Stimulated activated CD8-positive, alpha-beta memory T cell treated with anti-CD3 and anti-CD28 coated beads, Interleukin-15, amount 100 ng/mL, for 4 hours (primary cell): ENCODE measurements at places on chromosomes 2 and 18.

GRCh38 chr18:76385681-76385975 is 109.4 kb downstream of the ZNF516 start:
- no peak for DNase-seq

GRCh38 chr2:100292022-100292580 is 30.2 kb downstream of the LONRF2 start:
- peak; percentile 25 for DNase-seq

DNA sequence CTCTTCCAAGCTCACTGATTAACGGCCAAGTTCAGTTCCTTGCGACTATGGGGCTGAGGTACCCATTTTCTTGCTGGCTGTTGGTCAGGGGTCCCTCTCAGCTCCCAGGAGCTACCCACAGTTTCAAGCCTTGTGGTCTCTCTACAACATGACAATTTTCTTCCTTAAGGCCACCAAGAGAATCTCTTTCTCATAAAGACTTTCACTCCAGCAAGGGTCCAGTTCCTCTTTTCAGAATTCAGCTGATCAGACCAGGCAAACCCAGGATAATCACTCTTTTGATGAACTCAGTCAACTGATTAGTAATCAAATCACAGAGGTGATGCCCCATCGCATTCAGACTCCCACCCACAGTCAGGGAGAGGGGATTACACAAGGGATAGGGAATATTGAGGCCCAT is 129.7 kb downstream of the IRS1 start:
- DNase-seq = no peak

DNA sequence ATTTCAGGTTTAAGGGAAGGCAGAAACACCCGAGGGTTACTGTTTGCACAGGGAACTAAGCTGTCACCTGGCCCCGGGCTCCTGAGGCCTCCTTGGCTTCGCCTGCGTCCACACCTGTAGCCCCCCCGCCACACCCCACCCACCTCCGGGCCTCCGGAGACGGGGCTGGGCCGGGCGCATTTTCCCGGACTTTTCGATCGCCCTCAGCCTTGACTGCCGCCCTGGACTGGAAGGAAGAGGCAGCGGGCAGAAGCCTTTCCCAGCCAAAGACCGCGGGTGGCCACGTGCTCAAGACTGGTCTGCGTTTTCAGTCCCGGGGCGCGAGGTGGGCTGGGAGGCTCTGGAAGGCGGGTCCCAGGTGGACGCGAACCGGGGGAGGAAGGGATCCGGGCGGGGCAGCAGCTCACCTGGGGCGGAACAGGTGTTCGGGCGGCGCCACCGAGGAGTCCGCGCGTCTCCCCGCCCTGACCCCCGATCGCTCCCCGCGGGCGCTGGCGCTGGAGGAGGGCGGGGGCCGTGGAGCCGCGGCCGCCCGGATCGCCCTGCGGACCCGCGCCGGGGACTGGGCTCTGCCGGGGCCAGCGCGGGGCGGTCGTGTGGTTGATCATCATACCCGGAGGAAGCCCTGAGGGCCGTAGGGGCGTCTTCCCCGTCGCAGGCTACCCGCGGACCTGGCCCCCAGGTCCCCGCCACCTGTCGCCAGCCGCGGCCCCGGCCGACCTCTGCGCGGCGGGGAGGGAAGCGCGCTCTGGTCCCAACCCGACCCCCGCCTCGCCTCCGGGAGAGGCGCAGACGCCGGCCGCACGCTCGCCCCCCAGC is 3.2 kb downstream of the ID2 start:
- no peak for DNase-seq

- DNase-seq = no peak
Measured at GRCh38 chr2:150110548-150110947, 376.9 kb downstream of the RND3 start.

GRCh38 chr2:192828175-192828574 is 633.4 kb upstream of the TMEFF2 start:
- DNase-seq = no peak

- no peak for DNase-seq
Measured at GRCh38 chr2:54618646-54619565, 104.6 kb upstream of the EML6 start.

DNA sequence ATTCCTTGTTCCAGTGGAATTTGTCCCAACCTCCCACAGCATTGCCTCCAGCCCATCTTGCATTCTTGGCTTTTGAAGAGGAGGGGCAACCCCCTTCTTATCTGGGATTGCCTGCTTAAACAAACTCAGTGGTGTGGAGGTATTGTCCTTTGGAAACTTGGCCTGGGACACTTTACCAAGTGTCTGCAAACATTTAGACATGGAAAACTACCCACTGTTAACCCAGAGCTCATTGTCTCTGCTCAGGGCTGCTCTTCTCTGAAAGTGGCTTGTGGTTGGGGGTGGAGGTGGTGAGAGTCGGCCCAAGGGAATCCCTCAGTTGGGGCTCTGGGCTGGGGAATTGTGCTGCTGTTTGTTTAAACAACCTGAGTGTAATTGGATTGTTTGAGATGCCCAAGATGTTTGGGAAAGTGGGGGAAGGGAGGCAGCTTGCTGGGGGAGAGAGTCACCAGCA is 178.3 kb upstream of the GATA6 start:
- DNase-seq = no peak

- DNase-seq = no peak
Measured at GRCh38 chr2:127101756-127102477, 5.0 kb downstream of the BIN1 start.

DNA sequence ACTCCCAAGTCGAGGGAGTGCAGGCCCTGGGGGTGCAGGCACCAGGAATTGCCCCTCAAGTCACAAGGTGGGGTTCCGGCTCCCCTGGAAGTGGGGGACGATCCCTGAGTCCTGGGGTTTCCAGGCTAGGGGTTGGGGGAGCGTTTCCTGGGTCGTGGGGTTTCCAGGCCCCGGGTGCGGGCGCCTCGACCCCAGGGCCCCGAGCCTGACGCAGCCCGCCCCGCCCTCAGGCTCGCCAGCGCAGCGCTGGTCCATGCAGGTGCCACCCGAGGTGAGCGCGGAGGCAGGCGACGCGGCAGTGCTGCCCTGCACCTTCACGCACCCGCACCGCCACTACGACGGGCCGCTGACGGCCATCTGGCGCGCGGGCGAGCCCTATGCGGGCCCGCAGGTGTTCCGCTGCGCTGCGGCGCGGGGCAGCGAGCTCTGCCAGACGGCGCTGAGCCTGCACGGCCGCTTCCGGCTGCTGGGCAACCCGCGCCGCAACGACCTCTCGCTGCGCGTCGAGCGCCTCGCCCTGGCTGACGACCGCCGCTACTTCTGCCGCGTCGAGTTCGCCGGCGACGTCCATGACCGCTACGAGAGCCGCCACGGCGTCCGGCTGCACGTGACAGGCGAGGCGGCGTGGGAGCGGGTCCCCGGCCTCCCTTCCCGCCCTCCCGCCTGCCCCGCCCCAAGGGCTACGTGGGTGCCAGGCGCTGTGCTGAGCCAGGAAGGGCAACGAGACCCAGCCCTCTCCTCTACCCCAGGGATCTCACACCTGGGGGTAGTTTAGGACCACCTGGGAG is 12.0 kb downstream of the SIGLEC15 start:
- DNase-seq = no peak

- no peak for DNase-seq
Measured at GRCh38 chr2:240123821-240124650, 12.1 kb downstream of the COPS9 start.

DNA sequence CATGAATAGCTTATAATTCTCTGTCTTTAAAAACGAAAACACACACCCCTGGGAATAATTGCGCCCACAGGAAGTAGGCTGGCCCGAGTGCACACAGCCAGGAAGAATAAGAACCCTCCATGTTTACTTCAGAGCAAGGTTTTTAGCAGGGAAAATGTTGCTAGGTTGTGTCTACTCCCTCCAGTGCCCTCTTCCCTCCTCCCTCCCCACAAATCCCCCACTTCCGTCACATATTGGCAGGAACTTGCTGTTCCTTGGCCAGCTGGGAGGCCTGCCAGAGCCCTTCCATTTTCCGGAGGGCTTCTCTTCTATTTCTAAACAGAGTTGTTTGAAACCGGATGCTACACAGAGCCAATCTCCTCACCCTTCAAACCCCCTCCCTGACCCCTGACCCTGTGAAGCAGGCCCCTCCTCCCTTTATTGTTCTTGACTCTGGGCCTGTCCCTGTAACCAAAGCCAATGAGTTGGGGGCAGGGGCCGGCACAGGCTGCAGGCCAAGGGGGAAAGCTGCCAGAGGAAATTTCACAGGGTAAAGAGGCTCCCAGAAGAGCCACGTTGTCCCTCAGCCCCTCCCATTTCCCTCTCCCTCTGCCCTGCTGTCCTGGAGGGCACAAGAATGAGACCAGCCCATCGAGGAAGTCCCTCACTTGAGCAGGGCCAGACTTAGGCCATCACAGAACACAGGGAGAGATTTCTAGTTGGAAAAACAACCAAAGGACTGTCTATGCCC is 49.8 kb upstream of the LGALSL start:
- no peak for DNase-seq

DNA sequence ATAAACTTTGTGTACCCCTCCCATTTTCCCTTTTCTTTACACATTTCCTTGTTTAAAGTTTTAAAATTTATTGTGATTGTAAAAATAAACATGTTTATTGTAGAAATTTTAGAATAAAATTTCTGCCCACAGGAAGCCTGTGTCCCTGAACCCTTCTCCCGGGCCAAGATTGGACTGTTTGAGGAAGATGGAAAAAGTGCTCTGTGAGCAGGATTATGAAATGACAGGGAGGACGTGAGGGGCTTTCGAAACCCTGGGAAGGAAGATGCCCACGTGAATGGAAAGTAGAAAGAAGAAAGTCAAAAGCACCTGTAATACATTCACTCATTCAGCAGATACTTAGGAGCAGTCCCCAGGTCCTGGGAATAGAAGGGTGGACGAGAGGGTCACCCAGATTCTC is 25.4 kb upstream of the ATOH8 start:
- no peak for DNase-seq

DNA sequence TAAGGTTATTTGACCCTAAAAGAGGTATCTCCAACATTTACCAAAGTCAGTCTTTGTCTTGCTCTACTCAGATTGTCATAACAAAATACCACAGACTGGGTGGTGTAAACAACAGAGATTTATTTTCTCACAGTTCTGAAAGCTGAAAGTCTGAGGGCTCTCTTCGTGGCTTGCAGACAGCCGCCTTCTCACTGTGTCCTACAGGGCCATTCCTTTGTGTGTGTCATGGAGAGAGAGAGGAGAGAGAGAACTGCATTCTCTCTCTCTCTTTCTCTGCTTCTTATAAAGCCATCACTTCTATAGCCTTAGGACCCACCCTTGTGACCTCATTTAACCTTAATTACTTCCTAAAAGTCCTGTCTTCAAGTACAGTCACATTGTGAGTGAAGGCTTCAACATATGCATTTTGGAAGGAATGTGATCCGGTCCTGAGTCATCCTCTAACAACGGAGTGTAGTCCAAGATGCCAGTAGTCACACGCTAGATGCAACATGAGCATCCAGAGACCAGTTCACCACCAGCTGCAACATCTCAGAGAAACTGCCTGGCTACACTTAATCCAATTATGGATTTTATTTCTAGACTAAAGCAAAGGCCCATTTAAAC is 130.2 kb downstream of the CD226 start:
- no peak for DNase-seq

DNA sequence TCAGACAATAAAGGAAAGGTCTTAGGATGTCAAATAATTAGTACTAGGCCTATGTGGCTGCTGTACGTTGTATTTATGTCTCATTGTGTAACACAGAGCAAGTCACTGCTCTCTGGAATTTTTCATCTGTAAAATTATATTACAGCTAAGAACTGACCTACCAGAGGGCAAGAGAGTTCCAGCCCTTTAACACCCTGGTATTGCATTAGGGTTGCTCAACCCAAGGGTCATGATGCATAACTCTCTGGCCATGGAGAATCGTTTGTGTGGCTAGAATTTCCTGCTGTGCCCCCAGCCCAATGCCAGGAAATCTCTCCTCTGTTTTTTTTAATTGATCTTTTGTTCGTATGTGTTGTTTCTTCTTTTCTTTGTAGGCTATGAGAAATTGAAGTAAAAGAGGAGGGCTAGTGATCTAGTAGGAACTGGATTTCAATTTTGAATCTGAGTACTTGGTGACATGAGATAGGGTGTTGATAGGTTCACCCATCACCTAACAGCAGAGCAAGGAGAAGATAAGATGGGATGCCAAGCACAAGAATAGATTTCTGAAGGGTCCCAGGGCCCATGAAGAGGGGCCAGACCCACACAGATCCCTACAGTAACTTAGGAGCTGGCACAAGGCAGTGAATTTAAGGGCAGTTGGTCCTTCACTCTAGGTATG is 571.2 kb upstream of the TNP1 start:
- no peak for DNase-seq

DNA sequence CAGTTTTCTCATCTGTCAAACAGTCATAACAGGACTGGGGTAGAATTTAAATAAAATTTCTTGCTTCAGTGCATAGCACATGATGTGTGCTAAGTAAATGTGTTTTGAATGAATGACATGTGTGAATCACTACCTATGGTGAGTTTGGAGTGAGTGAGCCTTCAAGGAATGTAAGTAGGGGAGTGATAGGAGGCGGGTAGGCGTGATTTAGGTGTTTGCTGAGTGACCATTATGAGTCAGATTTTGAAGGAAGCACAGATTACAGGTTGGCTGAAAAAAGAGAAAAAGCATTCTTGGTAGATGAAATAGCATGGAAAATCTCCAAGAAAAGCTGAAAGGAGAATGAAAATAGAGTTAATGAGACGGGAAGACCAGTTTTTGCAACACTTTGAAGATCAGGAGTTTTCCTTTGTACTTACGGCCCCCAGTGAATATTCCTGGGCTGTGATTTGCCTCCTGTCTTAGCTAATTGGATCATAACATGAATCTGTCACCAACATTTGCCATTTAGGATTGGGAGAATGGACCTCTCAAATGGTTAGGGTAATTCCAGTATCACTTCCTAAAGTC is 136.9 kb upstream of the GATA6 start:
- DNase-seq = no peak

GRCh38 chr18:13559754-13560153 is 166.6 kb downstream of the FAM210A start:
- DNase-seq = no peak

DNA sequence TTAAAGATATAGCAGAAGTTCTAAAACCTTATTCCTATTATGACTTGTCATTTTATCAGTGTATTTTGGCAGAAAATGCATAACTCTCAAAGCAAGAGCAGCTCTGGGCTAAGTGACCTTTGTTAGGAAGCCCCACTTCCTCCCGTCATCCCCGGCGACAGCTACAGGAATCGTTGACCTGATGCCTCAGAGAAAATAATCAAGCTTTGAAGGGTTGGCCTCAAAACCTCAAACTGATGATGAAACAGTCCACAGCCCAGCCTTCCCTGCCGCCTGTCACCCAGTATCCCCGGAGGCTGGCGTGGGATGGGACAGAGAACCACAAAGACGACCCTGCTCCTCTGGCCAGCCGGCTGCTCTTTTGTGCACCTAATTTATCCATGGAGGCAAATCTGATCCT is 65.3 kb downstream of the KCNF1 start:
- no peak for DNase-seq

- no peak for DNase-seq
Measured at GRCh38 chr2:174442546-174443510, 44.0 kb downstream of the GPR155 start.

GRCh38 chr18:27699137-27699536 is 477.8 kb downstream of the CDH2 start:
- DNase-seq = no peak

DNA sequence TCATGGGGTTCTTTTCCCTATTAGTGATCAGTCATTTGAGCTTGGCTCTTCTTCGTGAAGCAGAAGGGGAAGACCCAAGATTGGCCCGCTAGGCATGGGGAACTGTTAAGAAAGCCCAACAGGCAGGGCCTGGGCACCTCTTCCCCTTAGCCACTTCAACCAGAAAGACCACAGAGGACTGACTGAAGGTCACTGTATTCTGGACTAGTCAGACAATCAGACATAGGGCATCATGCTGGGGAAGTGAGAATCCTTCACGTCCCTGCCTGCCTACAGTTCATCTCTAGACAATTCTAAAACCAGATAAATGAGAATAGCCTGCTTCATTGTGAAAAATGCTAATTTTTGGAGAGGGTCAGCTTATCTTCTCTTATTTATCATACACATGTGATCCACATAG is 28.1 kb downstream of the FAP start:
- no peak for DNase-seq
